T-helper 22 cell (primary cell): ENCODE measurements at places on chromosomes 12 and 14.

GRCh38 chr12:98893675-98894411 lies 248.8 kb downstream of the APAF1 start:
- DNase-seq = no peak

DNA sequence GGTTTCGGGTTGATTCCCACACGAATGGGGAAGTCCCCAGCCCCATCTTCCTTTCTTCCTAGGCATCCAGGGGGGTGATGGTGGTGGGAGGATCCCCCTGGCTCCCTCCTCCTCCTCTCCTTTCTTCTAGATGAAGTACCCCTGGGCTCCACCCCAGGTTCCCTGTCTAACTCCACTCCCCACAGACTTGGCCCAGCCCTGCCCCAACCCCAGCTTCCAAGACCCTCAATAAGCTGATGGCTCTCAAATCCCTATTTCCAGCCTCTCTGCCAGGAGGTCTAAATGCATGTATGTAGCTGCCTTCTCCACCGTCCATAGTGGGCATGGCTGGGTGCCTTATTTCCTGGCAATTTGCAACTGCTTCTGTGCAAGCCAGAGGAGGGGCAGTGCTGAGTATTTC lies 383.7 kb downstream of the BCL11B start:
- no peak for DNase-seq

DNA sequence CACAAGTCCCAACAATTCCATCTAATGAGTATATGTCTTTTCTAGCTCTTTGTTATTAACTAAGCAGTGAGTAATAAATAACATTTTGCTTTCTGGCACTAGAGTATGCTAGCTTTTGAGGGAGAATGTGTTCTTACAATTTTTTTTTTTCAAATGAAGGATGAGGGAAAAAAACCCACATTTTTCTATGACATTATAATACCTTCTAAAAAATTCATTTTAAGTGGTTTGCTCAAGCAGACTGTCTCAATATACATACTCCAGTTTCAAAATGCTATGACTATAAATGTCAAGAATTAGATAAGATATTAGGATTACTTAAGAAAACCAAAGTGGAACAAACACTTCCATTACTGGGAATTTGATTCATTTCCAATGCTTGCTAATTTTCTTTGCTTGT lies 394.6 kb downstream of the C12orf75 start:
- no peak for DNase-seq

- no peak for DNase-seq
Observed at GRCh38 chr12:49200919-49201594, 12.2 kb upstream of the TUBA1A start.

- no peak for DNase-seq
Observed at GRCh38 chr14:64857979-64858744, 21.5 kb downstream of the SPTB start.

- no peak for DNase-seq
Observed at GRCh38 chr14:72118841-72119240, 186.6 kb downstream of the RGS6 start.

DNA sequence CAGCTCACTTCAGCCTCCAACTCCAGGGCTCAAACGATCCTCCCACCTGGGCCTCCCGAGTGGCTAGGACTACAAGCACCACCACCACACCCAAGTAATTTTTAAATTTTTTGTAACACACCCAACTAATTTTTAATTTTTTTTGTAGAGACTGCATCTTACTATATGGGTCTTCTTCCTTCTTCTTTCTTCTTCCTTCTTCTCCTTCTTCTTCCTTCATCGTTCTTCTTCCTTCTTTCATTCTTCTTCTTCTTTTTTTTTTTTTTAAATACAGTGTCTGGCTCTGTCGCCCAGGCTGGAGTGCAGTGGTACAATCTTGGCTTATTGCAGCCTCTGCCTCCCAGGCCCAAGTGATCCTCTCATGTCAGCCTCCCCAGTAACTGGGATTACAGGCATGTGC lies 965 bp upstream of the CREBL2 start:
- no peak for DNase-seq

DNA sequence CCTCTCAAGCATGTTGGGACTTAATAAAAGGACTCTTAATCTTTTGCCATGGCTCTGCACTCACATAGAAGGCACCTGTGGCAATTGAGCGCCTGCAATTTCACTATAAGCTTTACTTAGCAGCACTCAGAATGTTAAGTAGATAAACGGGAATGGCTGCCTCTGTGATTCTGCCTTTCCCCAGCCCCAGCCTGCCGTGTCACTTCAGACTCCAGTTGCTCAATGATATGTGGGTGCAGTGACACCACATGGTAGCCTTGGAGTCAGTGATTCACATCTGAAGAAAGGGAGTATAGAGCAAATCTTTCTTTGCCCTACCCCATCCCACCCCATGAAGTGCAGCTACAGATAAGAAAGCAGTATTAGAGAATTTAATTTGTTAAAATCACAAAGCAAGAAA lies 96.1 kb downstream of the ZFC3H1 start:
- DNase-seq = no peak

DNA sequence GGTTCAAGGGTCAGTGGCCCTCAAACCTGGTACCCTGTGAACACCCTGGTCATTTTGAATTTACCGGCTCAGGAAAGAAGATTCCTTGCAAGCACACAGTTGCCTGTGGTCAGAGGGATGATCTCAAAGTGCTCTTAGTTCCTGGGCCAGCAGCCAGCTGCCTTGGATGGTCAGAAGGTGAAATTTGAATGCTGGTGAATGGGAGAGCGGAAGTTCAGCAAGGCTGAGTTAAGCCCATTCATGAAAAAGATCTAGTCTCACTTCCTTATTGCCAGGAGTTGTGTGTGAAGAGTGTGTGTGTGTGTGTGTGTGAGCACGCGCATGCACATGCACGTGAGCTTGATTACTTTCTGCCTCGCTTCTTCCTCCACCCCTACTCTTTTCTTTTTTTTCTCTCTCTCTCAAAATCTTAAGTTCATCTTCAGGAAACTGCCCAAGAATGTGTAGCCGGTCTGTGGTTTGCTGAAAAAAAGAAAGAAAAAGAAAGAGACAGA lies 155.5 kb upstream of the CCND2 start:
- no peak for DNase-seq

DNA sequence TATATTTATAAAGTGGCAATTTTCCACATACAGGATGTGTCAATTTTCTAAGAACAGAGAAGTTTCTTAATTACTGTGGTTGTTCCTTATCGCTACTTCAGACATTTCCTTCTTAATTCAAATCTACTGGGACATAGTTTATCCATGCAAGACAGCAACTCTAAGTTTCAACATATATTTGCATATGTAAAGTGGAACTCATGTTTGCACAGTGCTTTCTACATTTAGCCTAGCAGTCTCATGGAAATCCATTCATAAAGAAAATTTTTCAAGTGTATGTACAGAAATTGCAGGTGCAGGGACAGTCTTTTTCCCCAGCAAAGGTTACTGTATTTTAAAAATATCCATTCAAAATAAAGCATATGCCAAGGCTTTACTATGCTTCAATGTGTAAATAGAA lies 956.7 kb upstream of the SEL1L start:
- DNase-seq = no peak

DNA sequence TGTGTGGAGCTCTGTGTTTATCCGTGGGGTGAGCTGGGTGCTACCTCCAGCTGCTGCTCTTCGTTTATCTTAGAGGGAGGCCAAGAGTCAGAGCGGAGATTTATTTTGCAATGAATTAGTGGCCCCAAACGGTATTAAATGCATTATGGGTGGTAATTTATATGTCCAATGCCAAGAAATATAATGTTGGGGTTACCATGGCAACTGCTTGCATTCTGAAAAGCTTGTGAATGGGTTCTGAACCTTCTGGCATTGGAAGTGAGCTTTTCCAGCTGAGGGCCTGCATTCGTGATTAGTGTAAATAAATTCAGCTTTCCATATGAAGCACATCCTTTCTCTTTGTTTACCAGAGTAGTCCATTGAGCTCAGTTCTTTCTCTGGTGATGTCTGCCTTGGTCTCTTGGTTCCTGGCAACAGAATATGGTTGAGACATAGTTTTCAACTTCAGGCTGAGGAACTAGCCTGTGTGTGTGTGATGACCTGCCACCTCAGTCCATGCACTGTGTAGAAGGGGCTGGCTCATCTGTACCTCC lies 51.8 kb downstream of the TRAF3 start:
- DNase-seq = no peak

GRCh38 chr12:5889381-5890047 lies 55.5 kb downstream of the ANO2 start:
- DNase-seq = no peak

DNA sequence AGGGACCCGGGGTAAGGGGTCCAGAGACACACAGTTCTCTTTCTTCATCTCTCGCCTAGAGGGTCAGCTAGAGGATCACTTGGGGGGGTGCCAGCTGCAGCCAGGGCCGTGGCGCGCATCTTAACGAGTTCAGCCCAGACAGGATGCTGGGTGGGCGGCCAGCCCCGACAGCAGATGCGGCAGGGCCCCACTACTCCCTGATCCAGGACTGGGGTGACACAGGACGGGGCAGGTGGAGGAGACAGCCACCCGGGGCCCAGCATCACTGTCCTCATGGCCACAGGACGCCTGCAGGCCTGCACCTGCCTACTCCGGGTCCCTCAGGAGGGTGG lies 12.8 kb downstream of the AKT1 start:
- no peak for DNase-seq

GRCh38 chr14:55201219-55202101 lies 10.1 kb upstream of the DLGAP5 start:
- DNase-seq = no peak

- peak; percentile 36 for DNase-seq
Observed at GRCh38 chr14:92680781-92681650, 67.4 kb downstream of the LGMN start.

GRCh38 chr12:95054206-95054605 lies 19.2 kb downstream of the NR2C1 start:
- DNase-seq = no peak

GRCh38 chr14:22476005-22476751 lies 112.8 kb downstream of the DAD1 start:
- DNase-seq = no peak

GRCh38 chr12:99261256-99261655 lies 386.3 kb upstream of the GARIN6 start:
- DNase-seq = no peak

DNA sequence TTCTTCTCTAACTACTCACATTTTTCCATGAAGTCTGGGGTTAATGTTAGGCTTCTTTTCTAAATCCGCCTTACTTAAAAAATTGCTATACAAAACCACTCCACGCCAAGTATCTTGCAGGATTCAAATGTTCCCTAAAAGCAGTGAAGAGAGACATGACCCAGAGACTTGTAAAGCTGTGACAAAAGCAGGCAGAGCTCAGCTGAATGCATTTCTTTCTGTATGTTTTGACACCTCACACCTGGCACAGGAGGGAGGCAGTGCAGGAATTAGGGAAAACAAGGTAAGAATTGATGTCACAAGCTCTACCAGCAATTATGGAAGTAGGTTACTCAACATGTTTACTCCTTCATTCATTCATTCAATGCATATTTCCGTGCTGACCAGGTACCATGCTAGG lies 295.0 kb downstream of the RPAP3 start:
- no peak for DNase-seq

GRCh38 chr14:100294963-100295330 lies 11.3 kb downstream of the SLC25A29 start:
- DNase-seq = no peak

DNA sequence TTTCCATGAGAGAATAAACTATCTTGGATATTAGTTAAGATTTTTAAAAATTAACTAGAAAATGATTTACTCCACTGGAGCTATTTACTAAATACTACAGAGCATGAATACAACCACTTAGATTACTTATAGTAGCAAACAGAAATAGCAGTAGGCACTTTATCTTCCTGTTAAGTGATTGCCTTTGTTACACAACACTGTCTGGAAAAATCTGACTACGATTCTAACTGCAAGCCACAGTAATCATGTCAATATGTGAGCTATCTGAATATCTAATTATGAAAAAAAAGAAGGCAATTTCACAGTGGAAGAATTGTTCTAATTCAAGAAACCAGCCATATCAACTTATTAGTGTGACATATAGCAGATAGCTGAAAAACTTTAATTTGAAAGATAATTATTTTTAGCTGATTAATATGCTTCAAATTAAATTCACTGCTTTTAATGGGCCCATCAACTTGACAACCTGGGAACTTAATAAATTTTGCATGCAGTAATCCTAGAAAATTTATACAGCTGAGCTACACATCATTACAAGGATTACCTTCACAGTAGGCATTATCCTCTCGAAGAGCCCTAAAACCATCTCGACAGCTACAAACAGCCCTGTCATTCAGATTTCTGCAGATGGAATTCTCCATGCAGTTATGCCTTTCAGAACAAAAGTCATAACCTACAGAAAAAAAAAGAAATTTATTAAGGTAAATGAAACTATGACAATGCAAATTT lies 172.8 kb downstream of the NELL2 start:
- no peak for DNase-seq

DNA sequence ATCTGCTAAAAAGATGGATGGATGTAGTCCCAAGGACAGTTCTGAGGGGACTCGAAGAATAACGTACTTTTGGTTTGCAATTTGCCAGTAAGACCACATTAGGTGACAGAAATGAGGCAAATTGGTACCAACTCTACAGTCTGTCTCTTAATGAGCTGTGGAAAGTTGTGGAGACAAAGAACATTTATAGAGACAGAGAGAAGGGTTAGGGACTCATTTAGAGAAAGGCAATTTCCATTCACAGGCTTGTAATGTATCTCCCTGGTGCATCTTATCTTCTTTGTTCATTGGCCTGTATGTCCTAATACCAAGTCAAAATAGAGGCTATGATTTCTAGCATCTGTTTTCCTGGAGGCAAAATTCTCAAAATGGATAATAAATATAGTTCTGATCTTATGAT lies 177.5 kb downstream of the ANO4 start:
- no peak for DNase-seq

DNA sequence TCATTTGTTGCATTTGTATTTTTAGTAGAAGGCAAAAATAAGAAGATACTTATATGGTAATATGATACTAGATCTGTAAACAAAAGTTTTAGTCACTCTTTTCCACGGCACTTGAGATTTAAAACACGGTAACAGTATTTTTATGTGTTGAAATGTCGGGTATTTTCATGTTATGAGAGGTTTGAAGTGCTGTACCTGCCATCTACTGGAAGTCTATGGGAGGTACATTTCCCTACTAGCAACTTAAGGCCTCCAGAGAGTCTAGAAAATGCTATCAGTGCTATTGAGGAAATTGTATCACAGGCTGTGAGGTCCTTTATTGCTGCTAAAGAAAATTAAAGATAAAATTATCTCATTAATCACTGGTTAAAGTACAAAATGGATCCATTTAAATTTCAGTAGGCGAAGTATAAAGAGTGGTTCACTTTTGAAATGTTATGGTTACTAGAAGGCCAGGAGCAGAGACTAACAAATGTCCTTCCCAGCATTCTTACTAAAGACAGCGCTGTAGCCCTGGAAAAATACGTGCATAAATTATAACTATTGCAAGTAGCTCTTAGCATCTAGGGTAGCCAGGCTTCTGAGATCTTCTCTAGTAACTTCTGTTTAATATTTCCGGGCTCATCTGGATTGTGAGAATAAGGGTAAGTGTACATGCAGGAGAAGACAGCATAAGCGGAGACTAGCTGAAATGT lies 77.6 kb upstream of the PRKD1 start:
- no peak for DNase-seq

- no peak for DNase-seq
Observed at GRCh38 chr12:71721783-71722505, 32.7 kb upstream of the RAB21 start.

GRCh38 chr12:77893918-77894317 lies 63.2 kb downstream of the NAV3 start:
- no peak for DNase-seq

- no peak for DNase-seq
Observed at GRCh38 chr12:76307083-76307482, 41.1 kb downstream of the BBS10 start.
